Osteoblast (primary cell): ENCODE measurements at places on chromosomes 5 and 9. TPM values are rescaled to one million over a fixed set of nuclear protein-coding genes. Genes with fewer than 3 reads are reported as not detected.
A peak's percentile ranks its signal among the peaks of the same experiment; 100 is the strongest.

DNA sequence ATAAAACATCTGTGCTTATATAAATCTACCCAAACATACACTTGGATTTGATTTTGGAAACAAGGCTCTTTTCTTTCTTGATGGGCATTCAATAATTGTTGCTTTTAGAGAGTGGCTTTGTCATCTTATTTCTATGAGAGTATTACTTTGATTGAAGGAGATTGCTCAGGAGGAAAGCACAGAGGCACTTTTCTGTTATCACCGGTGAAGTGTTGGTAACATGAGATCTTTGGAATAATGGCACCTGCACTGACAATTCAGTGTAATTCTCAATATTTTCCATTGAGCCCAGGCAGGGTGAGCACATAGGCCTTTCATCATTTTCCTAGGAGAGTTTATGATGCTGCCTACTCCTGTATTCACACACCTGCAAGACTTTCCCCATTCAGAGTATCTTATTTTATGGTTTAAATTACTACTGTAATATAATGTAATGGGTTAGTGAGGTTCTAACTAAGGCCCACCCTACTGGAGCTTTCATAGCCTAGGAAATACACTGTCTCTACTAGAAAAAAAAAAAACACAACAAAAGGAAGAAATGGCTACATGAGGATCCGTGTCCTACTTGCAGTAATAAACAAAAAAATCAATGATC is 244.3 kb downstream of the DENND1A start:
- DNase-seq, result no peak

DNA sequence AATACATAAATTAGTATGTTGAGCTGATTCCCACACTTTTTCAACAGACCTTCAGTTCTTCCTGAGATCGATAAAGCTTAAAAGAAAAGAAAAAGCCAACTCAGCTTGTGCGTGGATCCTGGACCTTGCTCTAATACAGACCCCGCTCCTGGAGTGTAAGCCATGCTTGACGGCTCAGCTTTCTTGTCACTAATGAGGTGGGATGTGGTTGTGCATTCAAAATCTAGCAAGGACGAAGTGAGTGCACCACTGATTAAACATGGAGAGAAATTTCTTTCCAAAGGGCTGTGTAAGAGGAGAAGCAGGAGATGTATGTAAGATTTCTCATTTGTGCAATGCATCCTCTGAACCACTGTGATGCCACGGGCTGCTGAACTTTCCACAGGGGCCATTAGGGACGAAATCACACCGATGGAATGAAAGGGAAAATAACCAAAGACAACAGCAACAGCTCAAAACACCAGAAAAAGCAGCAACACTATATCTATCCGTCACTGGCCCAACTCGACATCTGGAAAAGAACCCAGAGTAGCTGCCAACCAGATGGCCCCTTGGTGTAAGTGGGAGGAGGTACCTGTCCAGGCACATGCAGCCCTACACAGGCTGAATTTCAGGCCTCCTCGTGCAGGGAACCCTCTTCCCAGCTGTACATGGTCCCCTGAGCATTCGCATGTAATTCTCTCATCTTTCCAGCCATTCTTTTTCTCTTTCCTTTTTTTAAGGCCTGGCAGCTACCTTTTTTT is 178.9 kb downstream of the SREK1 start:
- DNase-seq, result no peak

DNA sequence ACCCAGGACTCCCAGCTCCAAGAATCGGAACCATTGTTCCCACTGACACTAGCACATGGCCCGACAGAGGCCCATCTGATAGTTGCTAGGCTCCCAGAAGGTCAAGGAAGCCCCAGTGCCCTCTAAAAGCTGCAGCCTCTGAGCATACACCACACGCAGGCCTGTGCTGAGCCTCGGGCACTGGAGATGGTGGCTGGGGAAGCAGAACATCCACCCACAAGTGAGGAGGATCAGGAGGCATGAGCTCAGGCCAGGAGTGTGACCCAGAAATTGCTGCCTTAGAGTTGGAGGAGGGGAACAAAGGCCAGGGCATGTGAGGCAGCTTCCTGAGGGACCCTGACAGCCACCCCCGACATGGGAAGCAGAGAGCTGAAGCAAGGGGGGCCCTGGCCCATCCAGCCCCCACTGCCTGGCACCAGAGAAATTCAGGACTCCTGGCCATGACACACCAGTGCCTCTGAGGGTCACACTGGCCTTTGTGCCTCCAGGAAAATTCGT is 21.4 kb downstream of the IPPK start:
- no peak for DNase-seq

DNA sequence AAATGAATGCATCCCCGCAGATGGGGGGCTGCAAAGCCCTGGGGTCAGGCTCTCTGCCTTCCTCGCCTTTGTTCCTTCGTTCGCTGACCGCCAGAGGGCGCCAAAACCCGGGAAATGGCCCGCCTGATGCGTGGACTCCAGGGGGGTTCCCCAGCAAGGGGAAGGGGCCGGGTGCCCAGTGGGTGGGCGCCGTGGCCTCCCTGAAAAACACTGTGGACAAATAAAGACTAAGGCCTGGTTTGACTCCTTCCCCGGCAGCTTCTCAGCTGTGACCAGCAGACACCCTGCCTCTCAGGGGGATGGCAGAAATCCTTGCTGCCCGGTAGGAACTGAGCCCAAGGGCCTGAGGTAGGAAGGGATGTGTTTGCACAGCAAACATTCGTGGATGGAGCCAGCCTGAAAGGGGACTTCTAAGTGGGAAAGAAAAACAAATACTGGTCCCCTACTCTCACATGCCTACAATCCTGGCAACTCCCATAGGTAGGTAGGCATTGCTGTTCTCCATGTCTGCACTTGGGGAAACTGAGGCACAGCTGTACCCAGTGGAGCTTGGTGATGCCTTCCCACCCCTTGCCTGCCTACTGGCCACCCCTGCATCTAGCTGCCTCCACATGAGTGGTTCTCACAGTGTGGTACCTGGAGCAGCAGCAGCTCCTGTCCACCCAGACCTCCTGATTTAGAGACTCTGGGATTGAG is 57.7 kb downstream of the DUSP1 start:
- peak; percentile 91 for DNase-seq

- no peak for DNase-seq
Observed at GRCh38 chr5:87116825-87117512, 150.7 kb upstream of the RASA1 start.

GRCh38 chr5:2382776-2383697 is 368.4 kb downstream of the IRX2 start:
- no peak for DNase-seq

Gene FIBCD1
- total RNA-seq, result 5.1 and 5.3 TPM in 2 replicates

DNA sequence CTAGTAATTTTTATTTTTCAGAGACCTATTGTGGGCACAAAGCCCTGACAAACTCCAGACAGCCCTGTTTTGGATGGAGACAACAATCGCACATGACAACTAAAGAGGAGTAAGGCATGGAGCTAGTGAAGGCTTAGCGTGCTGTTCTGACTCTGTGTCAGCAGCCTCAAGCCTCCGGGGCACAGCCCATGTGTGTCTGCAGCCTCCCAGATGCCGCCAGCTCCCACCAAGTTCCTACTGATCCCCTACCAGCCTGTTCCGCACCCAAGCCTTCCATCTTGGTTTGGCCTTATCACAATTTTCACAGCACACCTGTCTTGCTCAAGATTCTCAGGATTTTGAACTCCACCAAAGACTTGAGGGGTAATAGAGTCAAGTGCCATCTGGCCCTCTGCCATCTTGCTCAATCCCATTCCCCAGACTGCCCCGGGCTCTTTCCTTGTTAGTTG is 70.3 kb upstream of the SH3PXD2B start:
- DNase-seq, result no peak

- DNase-seq, result no peak
Observed at GRCh38 chr5:163529698-163530097, 24.3 kb downstream of the MAT2B start.

DNA sequence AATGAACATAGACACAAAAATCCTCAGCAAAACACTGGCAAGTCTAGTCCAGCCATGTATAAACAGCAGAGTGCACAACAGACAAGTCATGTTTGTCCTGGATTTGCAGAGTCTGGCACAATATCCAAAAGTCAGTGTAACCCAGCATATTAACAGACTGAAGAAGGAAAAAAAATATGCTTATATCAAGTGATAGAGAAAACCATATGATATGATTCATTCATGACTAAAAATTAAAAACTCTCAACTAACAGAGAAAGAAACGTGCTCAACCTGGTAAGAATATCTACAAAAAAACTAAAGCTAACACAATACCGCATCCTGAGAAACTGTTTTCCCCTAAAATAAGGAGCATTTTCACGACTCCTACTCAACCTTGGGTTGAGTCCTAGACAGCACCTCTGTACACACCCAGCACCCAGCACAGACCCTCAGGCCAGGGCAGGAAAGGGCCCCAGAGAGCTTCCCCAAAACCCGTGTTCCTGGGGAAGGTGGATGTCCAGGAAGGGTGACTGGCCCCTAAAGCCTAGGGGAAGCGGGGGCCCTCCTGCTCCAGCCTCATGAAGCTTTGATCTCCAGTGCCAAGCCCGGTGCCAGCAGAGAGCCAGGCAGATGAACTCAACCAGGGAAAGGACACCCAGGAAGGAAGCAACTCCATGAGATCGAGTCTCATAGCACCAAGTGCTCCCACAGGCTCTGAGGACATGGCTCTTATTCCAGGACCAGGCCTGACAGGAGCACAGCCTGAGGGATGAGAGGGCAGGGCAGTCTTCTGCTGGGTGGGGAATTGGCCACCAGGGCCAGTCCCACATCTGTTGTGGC is 38.9 kb downstream of the ADAMTS2 start:
- peak; percentile 80 for DNase-seq

DNA sequence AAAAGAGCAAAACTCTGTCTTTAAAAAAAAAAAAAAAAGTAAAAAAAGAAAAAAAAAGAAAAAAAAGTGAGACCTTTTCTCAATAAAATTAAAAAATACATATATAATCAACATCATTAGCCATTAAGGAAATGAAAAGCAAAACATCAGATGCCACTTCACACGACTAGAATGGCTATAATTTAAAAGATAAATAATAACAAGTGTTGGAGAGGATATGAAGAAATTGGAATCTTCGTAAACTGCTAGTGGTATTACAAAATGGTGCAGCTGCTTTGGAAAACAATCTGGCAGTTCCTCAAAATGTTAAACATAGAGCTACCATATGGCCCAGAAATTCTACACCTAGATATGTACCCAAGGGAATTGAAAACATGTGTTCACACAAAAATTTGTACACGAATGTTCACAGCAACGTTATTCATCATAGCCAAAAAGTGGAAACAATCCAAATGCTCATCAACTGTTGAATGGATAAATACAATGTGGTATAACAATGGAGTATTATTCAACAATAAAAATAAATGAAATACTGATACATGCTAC is 45.3 kb upstream of the SIL1 start:
- no peak for DNase-seq

DNA sequence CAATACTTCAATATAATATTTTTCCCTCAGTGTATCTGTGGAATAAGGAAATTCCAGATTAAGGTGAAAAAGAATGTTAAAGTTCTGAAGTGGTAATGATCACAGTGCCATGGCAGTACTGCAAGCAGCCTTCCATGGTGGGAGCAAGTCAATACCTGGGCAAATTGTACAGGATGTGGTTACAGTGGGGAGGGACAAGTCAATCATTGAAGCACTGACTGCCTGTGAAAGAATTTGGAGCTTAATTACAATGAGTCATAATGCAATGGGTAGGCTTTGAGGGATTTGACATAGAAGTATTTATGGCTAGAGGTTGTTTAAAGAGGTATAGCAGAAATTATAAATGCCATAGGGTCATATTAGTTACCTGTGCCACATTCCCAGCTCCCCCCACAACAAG is 786.5 kb upstream of the ACO1 start:
- DNase-seq, result peak; percentile 3

GRCh38 chr9:15157381-15157780 is 149.6 kb downstream of the TTC39B start:
- no peak for DNase-seq

DNA sequence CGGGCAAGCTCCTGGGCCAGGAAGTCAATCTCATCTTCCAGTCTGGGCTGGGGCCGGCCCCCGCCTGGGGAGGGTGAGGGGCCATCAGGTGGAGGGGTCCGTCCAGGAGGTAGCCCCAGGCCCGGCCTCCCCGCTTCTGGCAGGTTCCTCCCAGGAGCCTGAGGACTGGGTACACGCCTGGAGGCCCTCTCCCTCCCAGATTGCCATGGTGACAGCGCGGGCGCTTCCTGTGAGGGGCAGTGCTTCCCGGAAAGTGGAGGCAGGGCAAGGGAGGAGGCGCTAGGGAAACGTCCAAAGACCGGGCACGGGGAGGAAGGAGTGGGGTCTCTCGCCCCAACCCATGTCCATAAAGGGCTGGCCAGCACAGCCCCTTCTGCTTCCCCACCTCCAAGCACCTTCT is 4.9 kb downstream of the NPDC1 start:
- no peak for DNase-seq

Gene C8G
- total RNA-seq, result 1.2 TPM in 1 of 2 replicates, not detected in the other

Gene PDCD1LG2
- total RNA-seq, result 4.7 and 5.3 TPM in 2 replicates

GRCh38 chr5:121744577-121744976 is 107.1 kb upstream of the FTMT start:
- no peak for DNase-seq

Gene KLF9
- total RNA-seq, result 46.9 and 51.8 TPM in 2 replicates

Gene ADCY2
- total RNA-seq, result under 0.01 and 0.59 TPM in 2 replicates

GRCh38 chr9:14270358-14271092 is 43.4 kb downstream of the NFIB start:
- no peak for DNase-seq

- peak; percentile 46 for DNase-seq
Observed at GRCh38 chr9:126173401-126173800, 153.2 kb upstream of the MVB12B start.

DNA sequence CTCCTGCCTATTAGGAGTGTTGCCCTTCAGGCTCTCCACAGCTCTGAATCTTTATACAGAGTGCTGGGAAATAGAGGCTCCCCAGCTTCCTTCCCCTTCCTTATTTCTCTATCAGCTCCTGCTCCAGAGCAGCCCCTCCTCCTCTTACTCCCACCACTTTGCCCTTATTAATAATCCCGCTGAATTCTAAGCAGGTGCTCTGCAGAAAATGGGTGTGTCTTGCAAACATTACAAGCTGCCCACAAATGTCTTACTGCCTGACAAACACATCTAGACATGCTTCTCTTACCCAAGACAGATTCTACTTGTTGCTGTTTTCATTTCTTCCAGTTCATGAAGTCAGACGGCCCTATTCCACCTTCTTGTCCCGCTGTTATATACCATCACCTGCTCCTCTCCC is 6.4 kb downstream of the PHF24 start:
- DNase-seq, result no peak

DNA sequence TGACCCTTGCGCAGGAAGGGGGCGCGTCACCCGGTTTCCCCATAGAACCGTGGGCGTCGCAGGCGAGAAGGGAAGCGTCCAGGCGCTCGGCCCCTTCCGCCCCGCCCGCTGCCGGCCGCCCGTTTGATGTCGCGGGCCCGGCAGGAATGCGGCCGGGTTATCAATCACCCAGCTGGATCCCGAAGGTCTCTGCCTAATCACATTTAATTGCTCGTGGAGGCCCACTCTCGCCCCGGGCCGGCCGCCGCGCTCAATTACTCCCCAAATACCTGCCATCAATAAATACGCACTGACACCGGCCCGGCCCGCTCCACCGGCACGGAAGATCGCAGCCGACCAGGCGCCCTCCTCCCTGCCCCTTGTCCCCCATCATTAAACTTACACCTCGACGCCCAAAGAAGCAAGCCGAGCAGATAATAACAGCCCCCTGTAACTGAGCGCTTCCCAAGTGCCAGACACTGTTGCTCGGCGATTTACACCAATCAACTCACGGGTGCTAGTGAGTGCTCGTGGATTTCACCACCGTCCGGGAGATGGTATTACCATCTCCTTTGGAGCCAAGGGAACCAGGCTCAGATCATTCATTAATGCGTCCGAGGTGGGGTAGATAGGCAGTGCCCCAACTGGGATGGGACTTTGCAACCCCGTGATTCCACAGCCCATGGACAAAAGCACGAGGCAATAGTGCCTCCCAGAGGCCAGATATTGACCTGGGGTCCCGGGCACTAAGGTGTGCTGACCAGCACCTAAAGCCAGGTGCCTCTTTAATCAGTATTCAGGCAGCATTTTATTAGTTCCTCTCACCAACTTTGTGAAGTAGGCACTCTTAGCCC is 11.3 kb downstream of the MSX2 start:
- no peak for DNase-seq
